ENCODE measurements at places on chromosomes 5 and 9. TPM values are rescaled to one million over a fixed set of nuclear protein-coding genes. Genes with fewer than 3 reads are reported as not detected.

The GCNT4 gene
- 2.2 TPM for total RNA-seq

The SPRY4 gene
- 1.3 TPM for total RNA-seq

The DIRAS2 gene
- total RNA-seq: not detected

The C1QTNF2 gene
- total RNA-seq: not detected

The CEL gene
- total RNA-seq: 2.6 TPM

The PCDHGB1 gene
- not detected for total RNA-seq

The OTP gene
- total RNA-seq: not detected

The ZDHHC11 gene
- 8.7 TPM for total RNA-seq

The BHMT gene
- not detected for total RNA-seq

The PLEKHG4B gene
- total RNA-seq: not detected

The GLRA1 gene
- total RNA-seq: not detected

The CD14 gene
- total RNA-seq: 0.77 TPM

The LRRC19 gene
- not detected for total RNA-seq

The CFAP90 gene
- not detected for total RNA-seq

The PCDHB10 gene
- total RNA-seq: not detected

The CDX1 gene
- total RNA-seq: not detected

The PLK2 gene
- 2.5 TPM for total RNA-seq

The SLC45A2 gene
- not detected for total RNA-seq

The CMBL gene
- 2.2 TPM for total RNA-seq

The CTNND2 gene
- total RNA-seq: not detected

The TYRP1 gene
- total RNA-seq: not detected

Measured in activated naive CD4-positive, alpha-beta T cell treated with anti-CD3 and anti-CD28 coated beads, Interleukin-2, amount 10 ng/mL, durations not matched to agents 5 hours and 36 hours (primary cell).